ENCODE measurements at places on chromosomes 16 and 17.
A peak's percentile ranks its signal among the peaks of the same experiment; 100 is the strongest.

DNA sequence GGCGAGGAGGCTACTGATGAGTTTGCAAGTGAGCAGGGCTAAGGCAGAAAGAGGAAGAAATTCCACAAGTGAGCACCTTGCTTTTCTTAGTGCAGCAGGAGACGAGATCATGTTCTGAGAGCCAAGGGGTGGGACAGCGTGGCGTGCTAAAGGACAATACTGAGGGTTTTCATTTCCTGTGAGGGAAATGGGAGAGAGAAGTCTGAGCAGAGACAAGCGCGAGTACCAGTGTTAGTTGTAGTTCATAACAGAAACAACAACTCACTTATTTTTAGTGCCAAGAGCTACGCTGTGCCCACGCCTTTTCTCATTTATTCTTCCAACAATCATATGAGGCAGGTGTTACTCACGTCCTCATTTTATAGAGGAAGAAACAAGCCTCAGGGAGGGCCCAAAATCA, 2.3 kb downstream of the SPACA3 start:
- no peak for DNase-seq

DNA sequence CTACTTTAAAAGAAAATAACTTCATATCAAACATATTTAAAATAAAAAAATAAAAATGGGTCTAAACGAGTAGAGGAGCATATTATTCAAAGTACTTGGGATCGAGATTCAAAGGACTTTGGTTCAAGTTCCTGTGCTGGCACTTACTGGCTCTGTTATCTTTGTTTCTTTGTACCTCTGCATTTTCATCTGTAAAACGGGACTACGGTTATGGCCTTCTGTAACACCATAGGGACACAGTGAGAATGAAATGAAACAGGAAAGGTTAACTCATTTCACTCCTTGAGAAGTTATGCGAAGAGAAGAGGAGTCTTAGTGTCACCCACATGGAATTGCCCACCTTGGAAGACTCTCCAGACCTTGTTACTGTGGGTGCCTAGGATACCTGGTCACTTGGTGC, 379.1 kb upstream of the CCL2 start:
- no peak for DNase-seq

DNA sequence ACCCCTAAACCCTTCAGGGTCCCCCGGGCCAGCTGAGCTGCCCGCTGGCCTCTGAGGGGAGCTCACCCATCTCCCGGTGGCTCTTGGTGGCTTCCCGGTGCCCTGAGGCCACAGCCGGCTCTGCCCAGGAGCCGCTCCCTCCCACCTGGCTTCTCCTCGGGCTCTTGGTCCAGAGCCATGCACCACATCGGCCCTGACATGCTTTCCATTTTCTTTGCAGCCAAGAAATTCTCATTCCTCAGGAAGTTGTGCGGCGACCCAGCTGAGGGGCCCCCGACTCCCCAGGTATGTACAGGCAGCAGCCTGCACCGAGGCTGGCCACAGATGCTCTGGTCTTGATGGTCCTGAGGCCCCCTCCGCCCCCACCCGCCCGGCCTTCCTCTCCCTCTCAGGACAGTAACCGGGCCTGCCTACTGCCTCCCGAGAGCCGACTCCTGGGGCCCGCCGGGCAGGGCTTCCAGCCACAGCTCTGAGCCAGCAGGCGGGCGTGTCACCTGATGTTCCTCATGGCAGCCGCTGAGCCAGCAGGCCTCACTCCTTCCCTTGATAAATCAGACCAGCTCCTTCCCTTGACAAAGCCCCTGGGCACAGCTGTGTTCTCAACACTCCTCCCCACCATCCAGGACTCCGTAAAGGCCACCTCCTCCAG, 28.4 kb upstream of the ZFPM1 start:
- DNase-seq = no peak

- no peak for DNase-seq
Observed at GRCh38 chr17:50265690-50266315, 8.5 kb upstream of the TMEM92 start.

- DNase-seq = peak; percentile 87
Observed at GRCh38 chr17:4949321-4950074, 1.2 kb upstream of the PFN1 start.

DNA sequence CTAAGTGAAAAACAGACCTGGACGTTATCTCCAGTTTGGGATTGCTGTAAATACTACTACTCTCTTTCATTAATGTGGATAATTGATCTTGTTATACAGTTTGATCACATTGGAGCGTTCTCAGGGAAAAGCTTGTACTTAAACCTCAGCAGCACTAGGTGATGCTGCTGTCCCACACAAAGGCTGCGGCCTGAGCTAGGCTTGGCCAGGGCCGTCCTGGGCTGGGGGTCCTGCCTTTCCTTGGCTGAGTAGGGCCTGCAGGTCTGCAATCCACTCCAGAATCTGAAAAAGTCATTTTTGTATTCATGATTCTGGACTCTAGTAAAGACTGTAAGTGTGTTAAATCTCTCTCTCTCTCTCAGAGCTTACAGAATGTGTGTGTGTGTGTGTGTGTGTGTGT, 23.7 kb upstream of the PMFBP1 start:
- DNase-seq = no peak

DNA sequence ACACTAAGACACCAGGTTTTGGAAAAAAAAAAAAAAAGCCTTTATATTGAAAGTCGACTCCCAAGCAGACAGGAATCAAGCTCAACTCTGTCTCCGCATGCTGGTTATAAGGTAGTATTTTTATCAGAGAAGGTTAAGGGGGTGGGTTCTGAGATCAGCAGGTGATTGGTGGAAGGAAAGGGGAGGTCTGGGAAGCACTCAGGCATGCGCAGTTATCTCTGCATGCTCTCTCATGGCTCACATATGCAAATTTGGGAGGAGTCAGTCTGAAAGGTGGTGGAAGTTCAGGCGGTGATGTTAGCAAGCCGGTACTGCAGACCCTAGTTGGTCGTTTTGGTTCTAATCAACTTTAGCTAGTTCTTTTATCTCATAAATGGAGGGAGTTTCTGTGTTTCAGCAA, 357.6 kb upstream of the C16orf82 start:
- DNase-seq = no peak

GRCh38 chr17:7437950-7438614, 1.2 kb upstream of the FGF11 start:
- DNase-seq = peak; percentile 52

GRCh38 chr16:50479771-50480170, 68.4 kb upstream of the NKD1 start:
- DNase-seq = no peak

- no peak for DNase-seq
Observed at GRCh38 chr16:85460252-85461021, 152.7 kb upstream of the GSE1 start.

DNA sequence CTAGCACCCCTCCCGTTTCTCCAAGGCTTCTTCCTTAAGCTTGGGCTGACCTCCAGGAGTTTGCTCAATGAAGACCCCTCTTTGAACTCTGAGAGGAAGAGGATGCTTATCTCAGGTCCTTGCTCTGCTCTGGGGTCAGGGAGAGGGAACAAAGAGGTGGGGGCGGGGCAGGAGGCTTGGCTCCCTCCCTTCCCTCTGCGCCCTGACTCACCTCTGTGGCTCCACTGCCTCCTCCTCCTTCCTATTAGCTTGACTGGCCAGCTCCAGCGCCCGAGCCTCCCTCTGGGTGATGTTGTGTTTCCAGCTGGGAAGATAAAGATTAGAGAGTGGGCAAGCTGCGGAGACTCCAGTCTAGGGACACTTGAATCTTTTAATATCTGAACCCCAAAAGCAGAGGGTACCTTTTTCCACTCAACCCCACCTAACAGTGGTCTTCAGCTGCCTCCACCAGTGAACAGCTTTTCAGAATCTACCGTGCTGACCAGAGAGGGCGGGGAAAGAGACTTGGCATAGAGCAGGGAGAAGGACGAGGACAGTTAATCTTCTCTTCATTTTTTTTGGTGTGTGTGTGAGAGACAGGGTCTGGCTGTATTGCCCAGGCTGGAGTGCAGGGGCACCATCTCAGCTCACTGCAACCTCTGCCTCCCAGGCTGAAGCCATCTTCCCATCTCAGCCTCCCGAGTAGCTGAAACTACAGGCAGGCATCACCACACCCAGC, 6.7 kb downstream of the GIP start:
- no peak for DNase-seq

DNA sequence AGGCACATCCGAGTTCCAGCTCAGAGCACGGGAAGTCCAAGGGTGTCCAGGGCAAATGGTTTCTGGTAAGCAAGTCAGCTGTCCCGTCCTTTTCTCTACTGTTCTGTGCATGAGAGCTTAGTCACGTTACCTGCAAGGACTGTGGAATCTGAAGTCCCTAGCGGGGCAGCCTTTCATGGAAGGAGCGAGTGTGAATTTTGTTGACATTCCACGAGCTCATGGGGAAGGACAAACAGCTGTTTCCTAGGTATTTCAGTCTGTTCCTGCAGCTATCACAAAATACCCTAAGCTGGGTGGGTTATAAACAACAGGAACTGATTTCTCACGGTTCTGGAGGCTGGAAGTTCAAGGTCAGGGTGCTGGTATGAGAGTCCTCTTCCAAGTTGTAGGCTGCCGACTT, 109.2 kb downstream of the SDR42E1 start:
- no peak for DNase-seq

DNA sequence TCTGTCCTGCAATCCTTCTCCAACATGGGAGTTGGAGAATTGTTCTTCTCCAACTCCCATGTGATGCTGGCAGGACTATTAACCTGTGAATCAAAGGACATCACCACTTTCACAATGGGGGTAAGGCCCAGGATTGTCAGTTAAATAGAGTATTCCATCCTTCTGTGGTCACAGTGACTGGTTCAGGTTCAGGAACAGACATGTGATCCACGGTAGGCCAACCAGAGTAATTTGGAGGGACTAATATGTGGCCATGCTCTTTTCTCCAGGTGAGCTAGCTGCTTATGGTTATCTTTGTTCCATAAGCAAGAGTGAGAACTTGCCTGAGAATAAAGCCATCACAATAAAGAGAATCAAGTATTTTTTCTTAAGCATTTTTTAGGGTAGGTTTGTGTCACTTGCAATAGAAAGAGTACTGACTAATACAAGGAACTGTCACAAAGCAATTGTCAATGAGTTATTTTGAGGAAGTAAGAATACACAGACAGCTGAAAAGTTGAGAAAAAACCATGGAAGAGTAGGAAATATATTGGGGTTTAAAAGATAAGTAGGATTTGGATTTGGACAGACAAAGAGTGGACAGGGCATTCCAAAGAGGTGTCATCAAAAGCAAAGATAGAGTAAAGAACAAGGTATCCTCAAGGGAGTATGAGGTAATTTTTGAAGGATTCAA, 63.4 kb downstream of the BRIP1 start:
- DNase-seq = no peak

DNA sequence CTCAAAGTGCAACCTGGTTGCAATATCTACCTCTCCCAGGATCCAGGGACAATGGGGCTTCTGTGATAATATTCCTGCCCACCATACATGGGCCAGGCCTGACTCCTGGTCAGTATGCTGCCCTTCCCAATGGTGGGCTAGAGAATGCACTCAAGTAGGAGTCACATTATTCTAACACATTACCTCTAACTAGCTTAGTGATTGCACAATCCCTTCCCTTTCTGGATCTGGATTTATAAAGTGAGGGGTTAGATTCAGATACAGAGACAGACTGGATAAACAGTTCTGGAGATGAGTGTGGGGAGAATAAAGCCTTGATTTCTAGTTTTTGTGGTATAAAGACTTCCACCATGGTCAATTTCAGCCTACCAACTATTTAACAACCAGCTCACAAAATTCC, 33.0 kb downstream of the LYRM1 start:
- DNase-seq = no peak

DNA sequence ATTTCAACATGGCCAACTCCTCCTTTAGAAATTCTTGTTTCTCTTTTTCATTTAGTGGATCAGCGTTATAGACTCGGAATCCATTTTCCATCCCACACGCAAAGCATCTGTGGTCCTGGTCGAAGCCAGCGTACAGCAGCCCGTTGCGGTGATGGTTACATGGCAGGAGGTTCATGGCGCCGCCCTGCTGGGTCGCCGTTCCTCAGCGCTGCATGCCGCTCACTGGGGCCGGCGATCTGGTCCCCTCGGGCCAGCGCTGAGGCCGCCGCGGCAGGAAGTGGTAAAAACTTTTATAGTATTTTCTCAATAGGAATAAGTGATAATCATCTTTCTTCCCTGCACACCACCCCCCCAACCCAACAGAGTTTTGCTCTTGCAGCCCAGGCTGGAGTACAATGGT, 29.9 kb upstream of the RHOT1 start:
- DNase-seq = no peak

DNA sequence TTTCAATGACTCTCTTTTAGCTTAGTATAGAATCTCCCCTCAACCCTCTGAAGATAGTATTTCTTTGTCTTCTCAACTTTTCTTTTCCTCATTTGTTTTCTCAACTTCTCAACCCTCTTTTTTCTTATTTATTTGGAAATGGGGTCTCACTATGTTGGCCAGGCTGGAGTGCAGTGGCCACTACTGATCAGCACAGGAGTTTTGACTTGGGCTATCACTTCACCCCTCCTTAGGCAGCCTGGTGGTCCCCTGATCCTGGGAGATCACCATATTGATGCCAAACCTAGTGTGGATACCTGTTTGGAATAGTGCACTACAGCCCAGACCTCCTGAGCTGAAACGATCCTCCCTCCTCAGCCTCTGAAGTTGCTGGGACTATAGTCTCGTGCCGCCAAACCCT, 79.8 kb downstream of the PITPNC1 start:
- DNase-seq = no peak

GRCh38 chr17:47731396-47731795, 1.6 kb upstream of the TBX21 start:
- DNase-seq = no peak

GRCh38 chr17:75390982-75391381, 14.5 kb downstream of the GRB2 start:
- DNase-seq = no peak

DNA sequence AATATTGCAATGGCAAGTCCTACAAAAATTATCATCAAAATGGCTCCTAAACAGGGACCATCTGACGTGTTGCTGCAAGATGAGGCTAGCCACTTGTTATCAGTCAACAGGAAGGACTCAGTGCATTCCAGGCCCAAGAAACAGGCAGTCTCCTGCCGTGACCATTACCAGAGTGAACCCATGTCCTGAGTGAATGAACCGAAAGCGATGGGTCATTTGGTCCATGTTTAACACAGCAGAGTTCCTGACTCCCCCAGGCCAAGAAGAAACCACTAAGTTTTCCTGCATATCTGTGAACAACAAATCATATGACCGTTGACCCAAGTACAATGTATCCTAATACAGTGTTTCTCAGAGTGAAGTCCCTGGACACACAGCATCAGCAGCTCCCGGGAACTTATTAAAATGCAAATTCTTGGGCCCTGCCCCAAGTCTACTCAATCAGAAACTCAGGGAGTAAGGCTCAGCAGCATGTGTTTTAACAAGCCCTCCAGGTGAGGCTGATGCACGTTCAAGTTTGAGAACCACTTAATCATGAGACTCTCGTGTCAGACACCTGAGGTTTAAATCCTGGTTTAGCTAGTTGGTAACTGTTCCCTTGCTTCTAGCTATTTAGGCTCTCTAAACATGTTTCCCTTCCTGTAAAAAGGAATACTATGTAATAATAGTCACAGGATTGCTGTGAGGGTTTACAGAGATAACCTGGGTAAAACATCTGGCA, 429.4 kb upstream of the MAF start:
- no peak for DNase-seq
